ENCODE measurements at places on chromosomes 16 and 17.

GRCh38 chr17:18093616-18094408 lies 6.1 kb downstream of the DRG2 start:
- peak; percentile 71 for DNase-seq

DNA sequence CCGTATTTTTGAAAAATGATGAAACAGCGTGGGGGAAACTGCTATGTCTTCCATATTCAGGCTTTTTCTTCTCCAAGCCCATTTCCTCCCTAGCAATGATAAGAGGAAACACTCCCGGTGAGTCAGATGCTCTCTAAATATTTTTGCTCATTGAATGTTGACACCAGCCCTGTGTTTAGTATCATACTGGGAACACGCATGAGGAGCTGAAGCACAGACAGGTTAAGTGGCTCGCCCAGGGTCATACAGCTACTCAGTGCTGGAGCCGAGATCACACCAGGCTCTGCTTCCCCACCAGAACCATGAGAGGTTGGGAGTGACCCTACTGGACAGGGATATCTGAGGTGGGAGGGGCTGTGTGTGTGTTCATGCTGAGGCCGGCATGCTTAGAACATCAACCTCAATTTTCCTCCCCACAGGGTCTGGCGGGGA lies 37.8 kb upstream of the ADGRG1 start:
- no peak for DNase-seq

GRCh38 chr16:27230562-27231001 lies 27.3 kb downstream of the KDM8 start:
- no peak for DNase-seq

DNA sequence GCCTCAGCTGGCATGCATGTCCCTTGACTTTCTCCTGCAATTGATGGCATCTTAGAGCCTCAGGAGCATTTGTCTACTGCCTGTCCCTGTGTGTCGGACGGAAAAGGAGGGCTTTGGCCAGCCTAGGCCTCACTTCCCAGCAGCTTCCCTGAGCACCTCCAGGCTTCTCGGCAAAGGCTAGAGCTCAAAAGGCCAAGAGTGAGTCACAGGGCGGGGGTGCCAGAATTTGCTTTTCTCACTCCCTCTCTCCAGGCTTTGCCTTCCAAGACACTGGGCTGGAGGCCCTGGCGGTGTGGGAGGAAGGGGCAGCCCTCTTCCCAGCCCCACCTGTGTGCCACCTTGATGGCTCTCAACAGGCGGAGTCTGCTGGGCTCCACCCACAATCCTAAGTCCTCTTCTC lies 107.3 kb upstream of the MAF start:
- DNase-seq, result no peak

GRCh38 chr17:71649941-71650350 lies 470.9 kb upstream of the SOX9 start:
- DNase-seq, result no peak

DNA sequence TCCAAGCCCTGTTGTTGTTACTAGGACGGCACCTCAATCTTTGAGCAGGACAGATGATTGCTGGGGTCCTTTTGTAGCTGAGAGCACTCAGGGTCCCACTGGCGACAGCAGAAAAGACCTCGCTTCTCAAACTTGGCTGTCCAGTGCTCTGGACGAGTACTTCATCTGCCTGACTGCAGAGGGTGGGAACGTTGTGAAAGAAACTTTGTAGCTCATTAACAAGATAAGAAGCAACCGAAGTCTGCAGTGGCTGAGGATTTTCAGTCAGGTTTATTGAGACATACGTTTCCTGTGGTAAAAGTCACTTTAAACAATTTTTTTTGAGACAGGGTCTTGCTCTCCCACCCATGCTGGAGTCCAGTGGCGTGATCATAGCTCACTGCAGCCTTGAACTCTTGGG lies 191.7 kb downstream of the PRKCB start:
- no peak for DNase-seq

DNA sequence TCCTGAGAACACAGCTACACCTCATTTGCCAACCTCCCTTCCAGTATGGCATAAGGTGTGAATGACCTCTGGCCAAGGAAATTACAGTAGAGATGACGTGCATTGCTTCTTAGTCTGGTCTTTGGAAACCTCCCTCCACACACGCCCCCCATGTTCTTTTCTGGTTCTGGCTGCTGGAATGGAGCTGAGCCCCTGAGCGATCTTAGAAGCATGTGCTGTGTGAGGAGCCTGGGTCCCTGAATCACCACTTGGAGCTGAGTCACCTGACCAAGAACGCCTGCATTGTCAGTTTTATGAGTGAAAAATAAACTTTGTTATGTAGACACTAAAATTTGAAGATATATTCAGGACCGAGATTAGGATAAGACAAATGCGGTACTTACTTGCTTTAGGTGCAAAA lies 51.4 kb downstream of the HS3ST3A1 start:
- no peak for DNase-seq

DNA sequence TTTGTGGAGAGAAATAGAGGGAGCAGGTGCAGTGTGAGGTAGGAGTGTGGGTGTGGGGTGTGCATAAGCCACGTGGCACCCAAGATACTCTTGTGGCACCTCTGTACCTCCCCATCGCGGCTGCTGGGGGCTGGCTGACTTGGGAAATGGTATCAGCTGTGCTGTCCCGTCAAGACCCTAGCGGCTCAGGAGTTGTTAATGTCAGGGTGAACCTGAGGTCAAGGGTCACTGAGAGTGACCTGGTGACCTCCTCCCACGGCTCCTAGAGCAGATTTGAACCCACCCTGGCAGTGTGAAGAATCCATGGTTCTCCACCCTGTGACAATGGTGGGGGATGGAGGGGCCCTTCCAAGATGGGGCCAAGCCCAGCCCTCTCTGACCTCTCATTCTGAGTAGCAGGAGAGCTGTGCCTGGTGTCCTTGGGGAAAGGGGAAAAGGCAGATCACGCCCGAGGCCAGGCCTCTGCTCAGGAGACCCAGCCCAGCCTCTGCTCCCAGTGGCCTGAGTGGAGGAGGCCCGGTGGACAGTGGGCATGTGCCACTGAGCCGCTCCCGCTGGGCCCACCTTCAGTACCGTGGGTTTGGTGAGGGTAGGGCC lies 3.0 kb upstream of the WFIKKN2 start:
- DNase-seq, result no peak

DNA sequence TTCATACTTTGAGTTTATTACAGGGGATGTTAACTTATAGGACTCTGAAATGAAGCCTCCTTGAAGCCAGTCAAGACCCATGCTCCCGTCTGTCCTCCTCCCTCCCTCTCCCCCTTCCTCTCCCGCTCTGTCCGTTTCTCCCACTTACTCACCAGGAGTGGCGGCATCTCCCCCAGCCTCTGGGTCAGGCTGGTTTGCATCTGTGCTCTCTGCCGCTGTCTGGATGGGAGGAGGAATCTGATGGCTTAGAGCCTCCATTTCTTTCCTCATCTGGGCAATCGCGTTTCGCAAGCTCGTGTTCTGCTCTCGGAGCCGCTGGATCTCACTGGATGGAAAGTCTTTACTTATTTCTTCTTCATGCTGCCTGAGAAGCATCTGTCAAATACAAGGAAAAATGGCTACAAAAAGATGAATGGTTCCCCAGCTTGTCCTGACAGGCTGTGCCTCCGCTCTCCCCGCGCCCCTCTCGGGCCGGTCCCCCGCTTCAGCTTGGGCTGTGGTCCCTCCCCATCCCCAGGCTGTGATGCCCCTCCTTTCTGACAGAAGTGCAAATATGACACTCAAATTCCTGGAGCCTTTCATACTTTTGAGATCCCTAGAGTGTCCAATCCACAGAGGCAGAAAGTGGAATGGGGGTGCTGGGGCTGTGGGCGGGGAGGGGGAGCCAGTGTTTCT lies 40.0 kb downstream of the CCDC57 start:
- no peak for DNase-seq

DNA sequence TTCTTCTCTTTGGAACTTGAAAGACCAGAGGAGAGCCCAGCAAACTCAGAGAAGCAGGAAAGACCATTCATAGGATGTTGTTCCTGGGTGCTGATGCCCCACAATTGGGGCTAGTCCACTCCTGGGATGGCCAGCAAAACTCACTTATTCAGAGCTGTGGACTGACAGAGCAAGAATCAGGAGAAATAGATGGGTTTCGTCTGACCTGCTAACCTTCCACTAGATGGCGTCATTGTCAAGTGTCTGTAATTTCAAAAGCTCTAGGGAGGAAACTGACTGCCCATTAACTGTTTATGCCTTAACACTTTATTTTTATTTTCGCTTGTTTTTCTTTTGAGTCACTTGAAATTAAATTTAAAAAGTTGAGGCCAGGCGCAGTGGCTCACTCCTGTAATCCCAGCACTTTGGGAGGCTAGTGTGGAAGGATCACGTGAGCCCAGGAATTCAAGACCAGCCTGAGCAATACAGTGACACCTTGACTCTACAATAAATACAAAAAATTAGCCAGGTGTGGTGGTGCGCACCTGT lies 28.7 kb upstream of the MILR1 start:
- peak; percentile 87 for DNase-seq

DNA sequence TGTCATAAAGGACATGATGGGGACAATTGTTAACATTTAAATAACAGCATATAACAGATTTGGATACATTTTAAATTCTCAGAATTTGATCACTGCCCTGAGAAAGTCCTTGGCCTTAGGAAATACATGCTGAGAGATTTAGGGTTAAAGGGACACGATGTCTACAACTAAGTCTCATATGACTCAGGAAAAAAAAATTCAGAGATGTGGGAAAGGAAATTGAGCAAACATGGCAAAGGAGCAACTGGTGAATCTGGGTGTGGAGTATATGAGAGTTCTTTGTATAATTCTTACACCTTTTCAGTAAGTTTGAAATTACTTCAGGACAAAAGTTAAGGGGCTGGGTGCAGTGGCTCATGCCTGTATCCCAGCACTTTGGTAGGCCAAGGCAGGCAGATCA lies 18.2 kb downstream of the MPP3 start:
- DNase-seq, result no peak

DNA sequence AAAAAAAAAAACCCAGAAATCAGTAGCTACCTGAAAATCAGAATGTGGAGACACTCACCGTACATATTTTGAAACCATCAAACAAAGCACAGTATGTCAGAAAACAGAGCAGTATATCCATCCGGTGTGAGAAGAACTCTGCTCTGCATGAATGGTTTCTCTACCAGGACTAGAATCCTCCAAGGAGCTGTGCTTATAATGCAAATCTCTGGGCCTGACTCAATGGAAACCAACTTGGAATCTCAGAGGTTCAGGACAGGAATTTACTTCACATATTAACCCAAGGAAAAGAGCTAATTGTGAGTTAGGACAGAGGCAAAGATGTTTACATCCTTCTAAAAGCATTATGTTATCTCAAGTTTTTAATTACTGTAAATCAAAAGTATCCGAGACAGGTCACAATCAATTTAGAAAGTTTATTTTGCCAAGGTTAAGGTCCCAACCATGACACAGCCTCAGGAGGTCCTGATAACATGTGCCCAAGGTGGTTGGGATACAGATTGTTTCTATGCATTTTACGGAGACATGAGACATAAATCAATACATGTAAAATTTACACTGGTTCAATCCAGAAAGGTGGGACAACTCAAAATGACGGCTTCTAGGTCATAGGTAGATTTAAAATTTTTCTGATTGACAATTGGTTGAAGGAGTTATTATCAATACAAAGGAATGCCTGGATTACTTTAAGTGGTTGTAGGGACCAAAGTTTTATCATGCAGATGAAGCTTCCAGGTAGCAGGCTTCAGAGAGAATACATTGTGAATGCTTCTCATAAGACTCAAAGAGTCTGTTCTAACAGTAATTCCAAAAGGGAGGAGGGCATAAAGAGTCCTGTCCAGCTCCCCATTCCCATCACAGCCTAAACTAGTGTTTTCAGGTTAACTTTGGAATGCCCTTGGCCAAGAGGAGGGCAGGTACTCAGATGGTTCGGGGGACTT lies 164.1 kb downstream of the CDH8 start:
- DNase-seq, result no peak

GRCh38 chr17:50590946-50591737 lies 30.6 kb downstream of the CACNA1G start:
- no peak for DNase-seq

- no peak for DNase-seq
These were observed 11.9 kb upstream of the PLK1 start for GRCh38 chr16:23666571-23667354.

- no peak for DNase-seq
These were observed 13.5 kb downstream of the KIAA0753 start for GRCh38 chr17:6627019-6627418.

- peak; percentile 98 for DNase-seq
These were observed 718 bp downstream of the ATP2A3 start for GRCh38 chr17:3963237-3964201.

DNA sequence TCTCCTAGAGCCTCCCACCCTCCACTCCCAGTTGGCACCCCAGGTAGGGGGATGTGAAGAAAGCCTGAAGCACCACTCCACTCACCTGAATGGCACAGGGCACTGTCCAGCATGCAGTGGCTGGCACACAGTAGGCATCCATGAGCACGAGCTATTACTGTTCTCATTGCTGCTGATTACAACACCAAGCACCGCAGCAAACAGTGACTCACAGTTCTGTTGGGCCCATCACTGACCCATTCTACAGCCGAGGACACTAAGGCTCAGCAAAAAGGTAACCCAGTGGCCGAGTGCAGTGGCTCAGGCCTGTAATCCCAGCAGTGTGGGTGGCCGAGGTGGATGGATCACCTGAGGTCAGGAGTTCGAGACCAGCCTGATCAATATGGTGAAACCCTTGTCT lies 2.7 kb downstream of the ZSCAN10 start:
- DNase-seq, result peak; percentile 35

GRCh38 chr16:87826798-87827587 lies 42.3 kb downstream of the SLC7A5 start:
- peak; percentile 69 for DNase-seq

GRCh38 chr16:57916735-57917438 lies 54.0 kb downstream of the CNGB1 start:
- DNase-seq, result no peak

DNA sequence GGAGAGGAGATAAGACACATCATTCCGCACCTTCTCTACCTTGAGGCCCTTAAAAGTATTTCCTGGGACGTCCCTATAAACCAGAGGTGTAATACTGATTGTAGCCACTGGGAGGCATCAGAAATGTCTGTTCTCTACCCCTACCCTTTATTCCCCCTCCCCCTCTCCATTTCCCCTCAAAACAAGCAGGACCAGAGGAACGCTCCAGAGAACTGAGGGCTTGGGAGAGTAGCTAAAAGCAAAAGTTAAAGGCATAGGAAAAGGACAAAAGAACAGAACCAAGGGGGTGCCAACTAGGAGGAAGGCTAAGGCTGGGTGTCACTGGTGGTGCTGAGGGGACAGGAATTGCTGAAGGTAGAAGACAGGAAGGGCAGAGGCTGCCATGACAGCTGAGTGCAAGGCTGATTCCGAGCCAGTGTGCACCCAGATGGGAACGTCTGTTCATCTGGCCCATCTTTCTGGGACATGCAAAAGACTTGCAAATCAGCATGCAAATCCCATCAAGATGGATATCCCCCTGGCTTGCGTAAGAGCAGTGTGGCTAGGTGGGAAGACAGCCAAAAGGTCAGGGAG lies 6.7 kb downstream of the CAMTA2 start:
- DNase-seq, result peak; percentile 89

GRCh38 chr17:69084911-69085310 lies 24.2 kb upstream of the ABCA9 start:
- peak; percentile 69 for DNase-seq

- DNase-seq, result no peak
These were observed 1.4 kb downstream of the CEP131 start for GRCh38 chr17:81221371-81221841.

GRCh38 chr17:50145532-50146229 lies 4.8 kb downstream of the PPP1R9B start:
- DNase-seq, result no peak

GRCh38 chr16:19841184-19841583 lies 43.5 kb downstream of the GPRC5B start:
- no peak for DNase-seq
